ENCODE measurements at places on chromosomes 12 and 14.

DNA sequence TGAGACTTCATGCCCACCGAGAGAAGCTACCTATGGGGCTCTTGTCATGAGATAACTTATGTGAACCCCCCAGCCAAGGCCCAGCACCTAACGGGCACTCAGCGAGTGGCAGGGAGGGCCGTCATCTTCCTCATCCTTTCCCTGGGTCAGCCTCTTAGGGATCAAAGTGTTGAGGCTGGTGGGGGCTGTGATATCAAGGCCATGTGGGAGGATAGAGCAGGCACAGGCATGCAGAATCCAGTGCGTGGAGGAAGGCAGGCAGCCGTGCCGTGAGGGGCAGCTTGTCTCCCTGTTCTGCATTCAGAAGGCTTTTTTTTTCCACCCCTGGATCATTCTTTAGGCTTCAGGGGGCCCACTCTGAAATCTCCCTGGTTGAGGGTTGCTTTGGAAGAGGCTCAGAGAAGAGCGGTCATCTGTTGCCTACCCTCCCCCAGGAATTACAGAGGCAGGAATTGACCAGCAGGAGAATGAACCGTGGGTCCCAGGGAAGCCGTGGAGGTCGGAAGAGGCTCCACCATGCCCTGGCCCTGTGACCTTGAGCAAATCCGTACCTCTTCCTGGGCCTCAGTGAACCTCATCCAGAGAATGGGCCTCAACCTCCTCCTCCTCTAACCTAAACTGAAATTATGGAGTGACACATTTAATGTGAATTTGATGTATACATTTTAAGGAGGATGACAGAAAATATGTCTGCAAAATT, 62.8 kb downstream of the BEGAIN start:
- DNase-seq = peak; percentile 0

DNA sequence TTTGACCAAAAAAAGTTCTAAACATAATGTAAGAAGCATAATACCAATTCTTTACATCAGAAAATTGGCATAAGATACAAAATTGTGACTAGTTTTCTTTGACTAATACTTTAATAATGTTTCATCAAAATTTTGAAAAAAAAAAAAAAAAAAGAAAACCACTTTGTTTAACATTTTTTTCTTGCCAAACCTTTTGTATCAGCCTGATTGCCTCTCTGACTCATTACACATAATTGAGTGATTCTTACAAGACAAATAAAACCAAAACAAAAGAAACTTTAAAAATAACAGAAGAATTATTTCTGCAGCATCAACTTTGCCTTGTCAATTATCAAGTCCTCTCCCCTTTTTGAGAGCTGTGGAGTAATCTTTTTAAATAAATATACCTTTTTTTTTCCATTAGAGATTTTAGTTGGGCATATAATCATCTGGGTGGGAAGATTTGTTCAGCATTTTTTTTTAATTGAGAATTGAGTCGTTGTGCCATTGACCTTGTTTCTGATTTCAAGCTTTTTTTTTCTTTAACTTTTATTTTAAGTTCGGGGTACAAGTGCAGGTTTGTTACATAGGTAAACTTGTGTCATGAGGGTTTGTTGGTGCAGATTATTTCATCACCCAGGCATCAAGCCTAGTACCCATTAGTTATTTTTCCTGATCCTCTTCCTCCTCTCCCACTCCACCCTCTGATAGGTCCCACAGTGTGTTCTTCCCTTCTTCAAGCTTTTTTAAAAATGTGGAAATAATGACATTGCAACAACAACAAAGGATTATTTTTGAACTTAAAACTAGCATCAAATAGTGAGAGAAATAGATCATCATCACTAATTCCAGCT, 45.8 kb upstream of the HMGA2 start:
- DNase-seq = no peak

DNA sequence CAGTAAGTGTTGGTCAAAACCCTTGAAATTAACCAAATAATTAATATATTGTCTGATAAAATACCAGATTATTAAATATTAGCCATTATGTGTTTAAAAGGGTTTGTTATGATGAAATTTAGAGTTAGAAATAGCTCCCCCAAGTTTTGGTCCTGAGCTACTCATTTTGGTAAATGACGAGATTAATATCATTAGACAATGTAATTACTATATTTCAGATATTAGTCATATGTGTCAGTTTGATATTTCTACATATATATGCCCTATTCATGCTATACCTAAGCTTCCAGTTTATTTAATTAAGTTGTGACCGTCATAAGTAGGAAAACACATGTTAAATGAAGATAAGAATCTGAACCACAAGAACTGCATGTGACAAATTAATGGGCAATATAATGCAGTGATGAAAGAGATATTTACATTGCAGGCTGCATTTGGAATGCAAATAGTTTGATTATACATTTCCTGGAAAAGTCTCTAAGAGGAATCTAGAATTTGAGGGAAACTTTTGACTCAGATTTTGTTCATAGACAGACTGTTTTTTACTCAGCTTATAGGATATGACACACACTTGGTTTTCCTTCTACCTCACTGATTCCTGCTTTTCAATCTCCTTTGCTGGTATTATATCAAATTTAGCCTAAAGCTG, 70.5 kb downstream of the TBC1D30 start:
- no peak for DNase-seq

DNA sequence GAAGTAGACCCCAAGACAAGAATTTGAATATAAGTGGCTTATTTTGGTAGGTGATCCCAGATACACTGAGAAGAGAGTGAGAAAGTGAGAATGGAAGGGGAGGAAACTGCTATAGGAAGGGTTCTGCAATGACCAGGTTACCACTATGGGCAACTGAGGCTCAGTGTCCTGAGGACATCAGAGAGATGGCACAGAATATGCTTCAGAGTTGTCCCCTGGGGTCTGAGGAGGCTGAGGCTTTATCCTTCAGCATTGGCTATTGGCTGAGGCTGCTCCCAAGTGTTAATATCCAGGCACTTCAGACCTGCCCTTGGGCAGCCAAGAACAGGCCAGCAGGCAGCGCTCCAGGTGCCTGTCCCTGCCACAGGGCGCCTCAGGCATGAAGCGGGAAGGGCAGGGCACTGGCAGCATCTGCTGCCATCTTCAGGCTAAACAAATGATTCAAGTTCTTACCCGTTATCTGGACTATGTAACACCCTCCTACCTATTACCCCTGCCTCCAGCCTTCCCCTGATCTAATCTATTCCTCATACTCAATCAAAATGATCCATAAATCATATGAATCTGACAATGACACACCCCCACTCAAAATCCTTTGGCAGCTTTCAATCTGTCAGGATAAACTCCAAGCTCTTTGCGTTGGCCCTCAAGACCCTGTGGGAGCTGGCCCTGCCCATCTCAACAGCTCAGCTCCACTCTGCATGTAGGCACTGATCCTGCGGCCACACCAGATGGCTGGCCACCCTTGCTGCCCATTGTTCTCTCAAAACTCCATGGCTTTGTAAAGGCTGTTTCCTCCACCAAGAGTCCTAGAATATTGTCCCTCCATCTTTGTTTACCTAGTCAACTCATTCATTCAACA, 42.4 kb downstream of the CKAP4 start:
- DNase-seq = no peak

DNA sequence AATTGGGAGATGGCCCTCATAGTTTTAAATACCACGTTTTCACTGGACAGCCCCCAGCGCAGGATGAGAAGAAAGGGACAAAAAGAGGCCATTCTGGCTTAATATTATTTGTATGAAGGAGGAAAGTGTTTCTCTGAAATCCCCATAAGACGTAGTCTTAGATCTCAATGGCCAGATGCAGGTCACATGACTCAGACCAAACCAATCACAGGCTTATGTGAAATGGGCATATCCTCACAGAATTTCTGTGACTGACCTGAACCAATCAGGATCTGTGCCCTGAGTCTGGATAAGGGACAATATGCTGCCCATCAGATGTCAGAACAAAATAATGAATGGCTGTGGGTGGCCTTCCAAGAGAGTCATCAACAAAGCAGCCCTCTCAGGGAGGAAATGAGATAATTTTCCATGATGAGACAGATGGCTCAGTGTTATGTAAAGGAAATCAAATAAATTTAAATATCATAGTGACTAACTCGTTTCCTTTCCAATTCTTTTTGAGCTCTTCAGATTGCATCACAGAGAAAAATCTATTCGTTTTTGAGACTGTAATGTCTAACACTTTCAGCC, 1009.5 kb upstream of the TMEM132C start:
- DNase-seq = no peak

DNA sequence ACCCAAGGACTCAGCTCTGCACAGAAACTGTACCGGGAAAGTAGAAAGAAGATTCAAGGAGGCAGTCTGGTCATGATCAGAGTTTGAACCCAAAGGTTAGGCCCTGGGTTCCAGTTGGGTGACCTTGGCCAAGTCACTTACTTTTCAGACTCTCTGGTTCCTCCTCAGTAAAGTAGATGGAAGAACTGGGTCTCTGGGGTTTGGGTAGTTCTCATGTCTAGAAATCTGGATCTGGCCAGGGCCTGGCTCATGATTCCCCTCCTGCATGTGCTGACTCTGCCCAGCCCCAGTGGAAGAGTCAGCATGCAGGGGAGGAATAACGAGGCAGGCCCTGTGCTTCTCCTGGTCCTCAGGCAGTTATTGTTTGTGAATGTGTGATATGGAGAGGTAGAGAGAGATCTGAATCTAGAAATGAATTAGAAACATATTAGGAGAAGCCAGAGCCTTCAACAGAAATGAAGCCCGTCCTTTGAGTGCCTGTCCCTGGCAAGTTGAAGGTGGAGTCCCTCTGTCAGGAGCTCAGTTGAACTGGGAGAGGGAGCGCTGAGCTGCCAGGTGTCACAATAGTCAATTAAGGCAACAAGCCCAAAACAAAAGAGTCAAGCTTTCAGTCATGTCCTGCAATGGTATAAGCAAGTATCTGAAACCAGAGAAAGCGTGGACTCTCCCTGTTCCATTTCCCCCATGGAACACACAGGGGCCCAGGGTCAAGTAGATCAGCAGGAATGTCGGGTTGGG, 131.3 kb upstream of the HIF1A start:
- no peak for DNase-seq

GRCh38 chr14:61877035-61877390, 114.8 kb downstream of the SNAPC1 start:
- DNase-seq = no peak

- peak; percentile 34 for DNase-seq
These were observed 62.3 kb downstream of the GCH1 start for GRCh38 chr14:54840336-54840735.

DNA sequence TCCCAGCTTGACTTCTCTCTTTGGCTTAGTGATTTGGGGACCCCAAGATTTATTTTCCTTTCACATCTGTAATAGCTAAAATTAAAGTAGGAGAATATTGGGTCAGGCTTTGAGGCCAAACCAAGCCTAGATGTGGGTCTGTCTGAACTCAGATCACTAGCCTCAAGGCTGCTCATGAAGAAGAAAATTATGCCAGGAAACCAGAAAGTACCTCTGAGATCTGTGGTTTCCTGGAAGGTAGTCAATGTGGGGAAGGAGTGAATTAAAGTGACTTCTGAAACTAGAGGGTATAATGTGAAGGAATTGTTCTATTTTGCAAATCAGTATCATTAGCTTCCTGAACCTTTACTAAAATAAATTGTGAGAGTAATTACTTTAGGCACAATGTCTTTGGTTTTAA, 13.4 kb upstream of the CLEC12A start:
- DNase-seq = no peak

DNA sequence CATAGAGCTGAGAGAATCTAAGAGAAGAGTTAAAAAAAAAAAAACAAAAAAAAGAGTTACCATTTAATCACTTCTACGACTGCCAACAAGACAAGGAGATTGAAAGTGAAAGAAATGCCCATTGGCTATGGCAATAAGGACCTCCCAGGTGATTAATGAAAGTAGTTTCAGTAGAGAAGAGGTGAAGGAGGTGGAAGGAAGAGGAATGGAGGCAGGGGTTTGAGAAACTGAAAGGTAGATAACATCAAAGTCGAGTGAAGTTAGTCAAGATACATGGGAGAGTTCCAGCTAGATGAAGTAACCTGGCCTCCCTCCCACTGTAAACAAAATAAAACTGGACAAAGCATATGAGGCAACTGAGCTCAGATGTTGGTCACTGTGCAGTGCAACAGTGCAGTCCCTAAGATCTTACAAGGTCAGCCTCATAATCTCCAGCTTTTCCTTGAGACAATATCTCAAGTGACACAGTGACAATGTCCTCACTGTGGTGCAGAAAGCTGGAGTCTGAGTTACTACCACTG, 118.0 kb upstream of the CCDC198 start:
- no peak for DNase-seq

DNA sequence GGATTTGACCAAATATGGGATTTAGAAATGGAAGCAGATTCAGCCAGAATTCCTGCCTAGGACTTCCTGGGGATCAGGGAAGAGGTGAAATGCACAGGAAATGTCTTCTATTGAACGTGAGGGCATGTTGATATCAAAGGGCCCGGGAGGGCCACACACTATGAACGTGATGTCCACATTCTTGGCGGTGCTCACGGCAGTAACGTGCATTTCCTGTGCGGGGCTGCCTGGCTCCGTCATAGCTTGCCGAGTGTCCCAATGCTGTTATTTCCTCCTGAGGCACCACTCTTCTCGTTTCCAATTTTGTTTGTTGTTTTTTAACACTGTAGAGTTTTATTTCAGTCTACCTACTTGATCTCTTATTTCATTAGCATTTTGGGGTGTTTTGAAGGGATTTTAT, 67.3 kb downstream of the ZNF664 start:
- DNase-seq = no peak

DNA sequence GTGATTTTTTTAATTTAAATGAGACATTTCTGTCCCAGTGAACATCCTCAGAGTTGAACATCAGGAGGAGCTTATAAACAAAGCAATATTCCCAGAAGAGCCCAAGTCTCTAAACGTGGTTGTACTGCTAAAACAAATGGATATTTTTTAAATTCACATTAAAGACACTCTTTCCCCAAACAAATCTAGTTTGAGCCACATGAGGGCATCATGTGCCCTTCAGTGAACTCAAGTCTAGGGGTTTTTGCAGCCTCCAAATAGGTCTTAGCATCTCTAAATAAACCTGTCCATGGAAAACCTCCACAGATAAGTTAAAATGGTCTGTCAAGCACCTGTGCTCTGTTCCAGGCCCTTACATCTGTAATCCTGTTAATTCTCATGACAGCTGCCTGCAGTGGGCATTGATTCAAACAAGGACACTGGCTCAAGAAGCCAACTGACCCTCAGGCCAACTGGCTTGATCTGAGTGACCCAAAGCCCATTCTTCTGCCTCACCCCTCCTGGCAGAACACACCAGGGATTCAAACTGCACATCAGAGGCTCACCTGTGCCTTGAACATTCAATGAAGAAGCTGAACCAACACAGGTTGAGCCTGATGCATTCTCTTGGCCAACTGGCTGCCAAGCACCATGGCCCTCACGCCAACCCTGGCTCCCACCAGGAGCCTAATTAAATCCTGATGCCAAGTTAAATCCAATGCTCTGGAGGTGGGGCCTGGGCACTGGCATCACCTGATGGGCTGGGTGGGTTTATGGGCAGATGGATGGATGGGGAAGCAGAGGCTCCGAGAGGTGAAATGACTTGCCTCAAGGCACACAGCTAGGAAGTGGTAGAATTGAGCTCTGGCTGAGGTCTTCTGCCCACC, 8.6 kb downstream of the ISCU start:
- DNase-seq = peak; percentile 66

DNA sequence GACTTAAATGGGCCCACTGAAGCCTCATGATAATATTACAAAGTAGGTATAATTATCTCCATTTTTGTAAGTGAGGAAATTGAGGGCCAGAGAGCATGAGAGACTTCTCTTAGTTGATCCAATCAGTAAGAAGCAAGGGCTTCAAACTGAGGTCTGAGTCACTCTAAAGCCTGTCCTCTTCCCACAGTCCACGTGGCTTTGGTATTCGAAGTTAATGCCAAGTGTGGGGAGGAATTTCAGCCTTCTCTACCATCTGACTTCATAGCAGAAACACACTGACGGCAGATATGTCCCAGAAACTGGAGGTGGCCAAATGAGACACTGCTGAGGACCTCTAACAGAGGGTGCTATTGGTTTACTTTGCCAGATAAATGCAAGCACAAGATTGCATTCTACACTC, 114.4 kb upstream of the OVCH1 start:
- peak; percentile 88 for DNase-seq

Measured in astrocyte of the hippocampus (primary cell).